ENCODE measurements at places on chromosomes 1 and 21.
A peak's percentile ranks its signal among the peaks of the same experiment; 100 is the strongest.

GRCh38 chr1:221217029-221217428 lies 337.8 kb downstream of the HLX start:
- DNase-seq: no peak

GRCh38 chr1:203197625-203198024 lies 11.1 kb upstream of the CHI3L1 start:
- peak; percentile 51 for DNase-seq

DNA sequence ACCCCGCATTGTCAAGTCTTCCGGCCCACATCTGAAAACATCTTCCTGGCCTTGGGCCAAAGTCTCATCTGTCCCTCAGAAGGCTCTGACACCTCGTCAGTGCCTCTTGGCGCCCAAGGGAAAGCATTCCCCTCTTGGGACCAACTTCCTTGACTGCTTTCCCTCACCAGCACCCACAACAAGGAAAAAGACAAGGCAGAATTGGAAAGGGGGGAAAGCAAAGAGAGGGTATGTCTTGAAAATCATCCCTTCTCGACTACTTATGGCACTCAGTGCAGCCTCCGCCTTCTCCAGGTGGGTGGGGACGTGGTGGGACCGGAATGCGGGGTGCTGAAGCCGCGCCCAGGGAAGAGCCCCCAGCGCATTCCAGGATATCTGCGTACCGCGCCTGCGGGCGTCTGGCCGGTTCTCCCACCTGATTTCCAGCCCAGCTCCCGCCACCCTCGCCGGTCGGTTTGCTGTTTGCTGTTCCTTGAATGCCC lies 554 bp upstream of the SLC39A1 start:
- no peak for DNase-seq

DNA sequence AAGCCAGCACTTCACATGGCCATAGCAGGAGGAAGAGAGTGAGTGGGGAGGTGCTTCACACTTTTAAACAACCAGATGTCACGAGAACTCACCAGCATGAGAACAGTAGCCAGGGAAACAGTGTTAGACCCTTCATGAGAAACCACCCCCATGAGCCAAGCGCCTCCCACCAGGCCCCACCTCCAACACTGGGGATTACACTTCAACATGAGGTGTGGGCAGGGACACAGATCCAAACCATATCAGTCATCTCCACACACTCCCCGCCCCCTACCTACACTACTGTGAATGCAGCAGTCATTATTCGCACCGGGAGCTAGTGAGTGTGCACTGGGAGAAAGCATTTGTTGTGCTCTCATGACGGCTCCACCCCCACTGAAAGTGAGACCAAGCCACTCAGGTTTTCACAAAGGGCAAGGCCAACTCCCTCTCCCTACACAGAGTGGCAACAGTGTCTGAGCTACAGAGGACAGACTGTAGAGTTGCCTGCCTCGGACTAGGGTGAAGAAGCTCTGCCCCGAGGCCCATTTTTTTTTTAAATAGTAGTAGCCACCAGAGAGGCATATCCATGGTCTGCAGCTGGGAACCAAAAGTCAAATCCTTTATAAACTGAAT lies 125.6 kb downstream of the BARHL2 start:
- DNase-seq: no peak

GRCh38 chr1:91647061-91647460 lies 146.4 kb downstream of the CDC7 start:
- DNase-seq: no peak

- DNase-seq: no peak
Observed at GRCh38 chr1:176567190-176567794, 104.3 kb downstream of the PAPPA2 start.

DNA sequence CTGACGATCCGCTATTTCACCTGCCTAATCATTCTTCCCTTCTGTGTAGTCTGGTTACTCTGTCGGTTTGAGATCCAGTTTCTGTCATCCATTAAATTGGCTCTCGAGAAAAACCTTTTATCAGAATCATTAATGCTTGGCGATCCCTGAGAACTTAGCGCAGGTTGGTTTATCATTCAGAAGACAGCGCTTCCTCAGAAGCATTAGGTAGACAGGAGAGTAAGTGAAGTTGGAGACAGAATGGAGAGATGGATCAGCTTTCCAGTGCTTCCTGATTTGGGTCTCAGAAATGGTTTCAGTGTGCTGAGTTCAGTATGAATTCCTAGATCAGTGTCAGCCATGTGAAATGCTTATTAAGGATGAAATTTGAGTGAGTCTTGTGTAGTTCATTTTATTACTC lies 1.3 kb downstream of the USP1 start:
- DNase-seq: peak; percentile 5

GRCh38 chr1:224432672-224433040 lies 1.9 kb downstream of the WDR26 start:
- peak; percentile 48 for DNase-seq

- DNase-seq: no peak
Observed at GRCh38 chr1:18922848-18923755, 20.7 kb upstream of the ALDH4A1 start.

GRCh38 chr1:49016030-49016977 lies 239.6 kb upstream of the BEND5 start:
- DNase-seq: no peak

DNA sequence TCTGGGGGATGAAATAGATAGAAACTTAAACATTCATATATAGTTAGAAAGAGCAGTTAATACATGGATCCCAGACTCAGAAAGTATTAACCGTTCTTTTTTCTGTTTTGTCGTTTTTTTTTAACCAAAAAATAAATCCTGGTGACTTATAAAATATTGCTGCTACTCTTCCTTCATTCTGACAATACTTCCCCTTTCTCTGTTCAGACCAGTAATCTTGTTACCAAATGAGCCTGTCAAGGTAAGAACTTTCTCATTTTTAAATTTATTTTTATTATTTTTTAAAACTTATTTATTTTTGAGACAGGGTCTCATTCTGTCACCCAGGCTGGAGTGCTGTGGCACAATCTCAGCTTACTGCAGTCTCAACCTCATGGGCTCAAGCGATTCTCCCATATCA lies 13.7 kb downstream of the PTPN22 start:
- DNase-seq: no peak

DNA sequence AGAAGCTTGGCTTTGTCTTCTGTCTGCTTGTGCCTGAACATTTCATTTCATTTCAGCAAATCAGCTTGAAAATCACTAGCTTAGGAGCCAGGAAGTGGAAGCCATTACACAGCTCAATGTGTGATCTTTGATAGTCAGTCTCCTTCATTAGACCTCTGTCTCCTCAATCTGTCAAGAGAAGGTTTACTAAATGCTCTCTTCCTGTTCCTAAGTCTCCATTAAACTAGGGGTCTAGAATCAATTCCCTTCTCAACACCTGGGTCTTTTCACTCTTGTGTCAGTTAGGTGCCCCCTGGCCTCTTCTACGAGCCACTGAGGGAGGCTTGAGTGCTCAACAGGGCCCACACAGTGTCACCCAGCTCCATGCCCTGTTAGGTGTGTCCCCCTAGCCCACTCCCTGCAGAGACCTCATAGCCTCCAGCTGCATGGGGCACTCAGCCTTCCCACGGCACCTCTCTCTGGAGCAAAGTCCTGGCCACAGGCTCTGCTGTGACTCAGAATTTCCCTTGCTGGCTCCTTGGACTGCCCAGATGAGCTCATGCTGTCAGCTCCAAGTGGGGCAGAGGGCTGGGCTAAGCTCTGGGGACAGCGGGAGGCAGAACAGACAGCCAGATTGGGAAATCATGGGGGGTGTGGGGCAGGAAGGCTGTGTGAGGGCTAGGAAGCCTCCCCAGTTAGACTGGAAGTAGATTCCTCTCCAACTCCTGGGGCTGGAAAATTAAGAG lies 115.7 kb upstream of the IPO9 start:
- DNase-seq: peak; percentile 97

- peak; percentile 47 for DNase-seq
Observed at GRCh38 chr1:8443558-8444194, 125.8 kb downstream of the SLC45A1 start.

DNA sequence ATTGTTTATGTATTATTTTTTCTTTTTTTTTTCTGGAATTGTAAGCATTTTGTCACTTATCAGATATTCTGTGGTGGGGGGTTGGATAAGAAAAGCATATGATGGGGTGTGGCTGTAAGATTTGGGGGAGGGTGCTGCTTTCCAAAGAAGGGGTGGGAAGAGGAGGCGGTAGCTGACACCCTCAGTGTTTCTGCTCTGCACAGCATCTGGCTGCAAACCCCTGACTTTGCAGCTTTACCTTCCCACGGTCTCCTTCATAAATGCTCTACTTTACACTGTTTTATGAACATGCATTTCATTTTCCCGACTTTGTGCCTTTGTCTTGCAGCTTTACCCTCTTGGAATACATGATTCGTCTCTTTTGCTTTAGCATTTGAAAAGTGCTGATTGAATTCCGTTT lies 7.6 kb downstream of the FMN2 start:
- no peak for DNase-seq

DNA sequence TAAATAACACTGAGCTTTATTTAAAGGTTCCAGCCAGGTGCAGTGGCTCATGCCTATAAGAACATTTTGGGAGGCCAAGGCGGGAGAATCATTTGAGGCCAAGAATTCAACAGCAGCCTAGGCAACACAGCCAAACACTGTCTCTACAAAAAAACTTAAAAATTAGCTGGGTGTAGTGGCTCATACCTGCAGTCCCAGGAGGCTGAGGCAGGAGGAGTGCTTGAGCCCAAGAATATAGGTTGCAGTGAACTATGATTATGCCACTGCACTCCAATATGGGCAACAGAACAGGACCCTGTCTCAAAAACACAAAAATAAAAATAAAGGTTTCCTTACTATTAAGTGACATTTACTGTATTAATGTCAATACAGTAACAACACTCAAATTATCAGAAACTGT lies 2.1 kb downstream of the TAF12 start:
- peak; percentile 25 for DNase-seq

DNA sequence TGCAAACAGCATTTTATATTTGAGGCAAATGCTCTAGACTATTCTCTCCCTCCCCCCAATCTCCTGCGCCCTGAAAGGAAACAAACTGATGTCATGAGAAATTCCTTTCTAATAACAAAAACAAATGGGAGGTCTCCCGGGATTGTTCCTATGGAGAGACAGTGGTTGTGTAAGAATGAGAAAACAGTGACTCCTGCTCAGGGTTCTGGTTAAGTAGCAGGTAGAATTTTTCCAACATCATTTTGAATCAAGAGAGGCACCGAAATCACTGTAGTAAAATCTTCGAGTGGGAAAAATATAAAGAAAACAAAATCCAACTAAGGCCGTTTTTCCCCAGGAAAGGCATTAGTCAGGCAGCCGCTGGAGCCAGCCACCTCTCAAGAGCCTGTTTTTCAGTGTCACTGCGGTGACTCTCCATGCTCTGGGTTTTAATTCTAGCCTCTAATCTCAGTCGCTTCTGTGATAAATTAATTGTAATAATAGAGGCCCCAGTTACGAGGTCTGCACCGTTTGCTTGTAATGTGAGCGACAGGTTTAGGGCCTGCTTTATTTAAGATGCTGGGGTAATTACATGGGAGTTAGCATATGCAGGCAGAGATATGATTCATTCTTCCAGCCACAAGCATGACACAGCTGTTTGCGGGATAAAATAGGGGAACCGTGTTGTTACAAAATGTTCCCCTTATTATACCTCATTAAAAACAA lies 80.3 kb downstream of the RNF220 start:
- DNase-seq: peak; percentile 91

DNA sequence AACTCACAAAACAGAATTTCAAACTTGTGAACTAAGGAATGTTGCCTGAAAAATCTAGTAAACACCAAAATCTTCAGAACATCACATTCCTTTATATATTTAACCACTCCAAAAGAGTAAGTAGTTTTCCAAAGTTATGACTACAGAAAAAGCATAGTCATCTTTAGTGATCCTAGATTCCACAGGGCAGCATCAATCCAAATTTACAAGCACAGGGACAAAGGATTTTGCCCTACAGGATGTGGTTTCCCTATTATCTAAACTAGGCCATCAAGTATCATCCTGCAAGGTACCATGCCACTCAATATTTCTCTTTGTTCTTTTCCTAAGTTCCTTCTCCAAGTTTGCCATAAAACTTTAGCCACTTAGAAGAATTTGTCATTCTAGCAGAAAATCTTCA lies 33.0 kb downstream of the COP1 start:
- DNase-seq: no peak

DNA sequence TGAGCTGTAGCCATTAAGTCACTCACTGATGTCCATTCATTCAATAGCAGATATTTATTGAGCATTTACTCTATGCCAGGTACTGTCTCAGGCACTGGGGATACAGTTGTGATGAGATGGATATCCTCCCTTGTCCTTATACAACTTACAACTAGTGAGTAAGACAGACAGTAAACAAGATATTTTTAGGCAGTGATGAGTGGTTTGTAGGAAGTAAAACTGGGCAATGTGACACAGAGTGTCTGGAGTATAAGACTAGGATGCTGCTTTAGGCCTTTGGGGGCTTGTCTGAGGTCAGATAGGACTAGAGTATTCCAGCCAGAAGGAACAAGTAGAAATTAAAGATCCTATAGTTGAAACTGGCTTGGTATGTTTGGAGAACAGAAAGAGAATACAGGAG lies 41.4 kb downstream of the NOS1AP start:
- DNase-seq: peak; percentile 22

GRCh38 chr1:89603651-89604413 lies 29.1 kb upstream of the LRRC8C start:
- DNase-seq: peak; percentile 9

- DNase-seq: peak; percentile 22
Observed at GRCh38 chr1:33098371-33098770, 17.4 kb downstream of the AZIN2 start.

DNA sequence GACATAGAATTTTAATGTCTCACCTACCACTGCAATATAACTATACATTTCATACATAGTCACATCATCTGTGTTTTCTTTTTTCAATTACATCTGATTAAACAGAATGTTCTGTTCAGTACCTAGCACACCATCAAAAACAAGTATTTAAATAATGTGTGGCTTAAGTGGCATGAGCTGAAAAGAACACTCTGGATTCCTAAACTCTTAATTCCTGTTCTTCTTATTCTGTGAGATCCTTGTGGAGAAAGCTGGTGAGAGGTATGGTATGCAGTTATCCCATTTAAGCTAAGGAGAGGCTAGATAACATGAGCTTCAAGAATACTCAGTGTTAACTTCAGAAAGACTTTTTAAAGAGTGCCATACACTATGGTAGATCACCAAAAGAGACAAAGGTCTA lies 5.5 kb downstream of the TP53BP2 start:
- no peak for DNase-seq

- no peak for DNase-seq
Observed at GRCh38 chr1:156645056-156645455, 3.1 kb downstream of the BCAN start.

DNA sequence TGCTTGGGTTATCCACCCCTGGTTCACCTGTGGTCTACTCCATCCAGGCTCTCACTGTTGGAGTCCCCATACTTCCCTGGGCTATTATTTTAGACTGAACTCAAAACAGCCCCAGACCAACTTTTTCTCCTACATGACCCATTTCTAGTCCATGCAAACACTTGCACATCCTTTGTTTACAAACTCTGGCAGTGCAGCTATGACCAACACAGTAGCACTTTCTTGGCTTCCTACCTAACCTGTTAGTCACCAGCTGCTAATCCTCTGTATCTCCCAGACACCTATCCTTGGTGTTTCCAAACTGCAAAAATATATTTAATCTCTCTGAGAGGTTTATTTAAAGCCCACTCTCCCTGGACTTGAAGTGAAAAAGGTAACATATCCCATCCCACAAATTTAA lies 90.8 kb downstream of the DDAH1 start:
- no peak for DNase-seq
